ENCODE measurements at places on chromosomes 5 and 9.

- DNase-seq, result no peak
Measured at GRCh38 chr9:6680797-6681146, 35.2 kb upstream of the GLDC start.

GRCh38 chr5:119250946-119251901 lies 104.6 kb upstream of the TNFAIP8 start:
- DNase-seq, result no peak

- no peak for DNase-seq
Measured at GRCh38 chr9:8389531-8389930, 590.0 kb upstream of the DMAC1 start.

GRCh38 chr5:111469903-111470302 lies 42.4 kb downstream of the STARD4 start:
- no peak for DNase-seq

- no peak for DNase-seq
Measured at GRCh38 chr9:121930956-121931355, 162.2 kb downstream of the TTLL11 start.

DNA sequence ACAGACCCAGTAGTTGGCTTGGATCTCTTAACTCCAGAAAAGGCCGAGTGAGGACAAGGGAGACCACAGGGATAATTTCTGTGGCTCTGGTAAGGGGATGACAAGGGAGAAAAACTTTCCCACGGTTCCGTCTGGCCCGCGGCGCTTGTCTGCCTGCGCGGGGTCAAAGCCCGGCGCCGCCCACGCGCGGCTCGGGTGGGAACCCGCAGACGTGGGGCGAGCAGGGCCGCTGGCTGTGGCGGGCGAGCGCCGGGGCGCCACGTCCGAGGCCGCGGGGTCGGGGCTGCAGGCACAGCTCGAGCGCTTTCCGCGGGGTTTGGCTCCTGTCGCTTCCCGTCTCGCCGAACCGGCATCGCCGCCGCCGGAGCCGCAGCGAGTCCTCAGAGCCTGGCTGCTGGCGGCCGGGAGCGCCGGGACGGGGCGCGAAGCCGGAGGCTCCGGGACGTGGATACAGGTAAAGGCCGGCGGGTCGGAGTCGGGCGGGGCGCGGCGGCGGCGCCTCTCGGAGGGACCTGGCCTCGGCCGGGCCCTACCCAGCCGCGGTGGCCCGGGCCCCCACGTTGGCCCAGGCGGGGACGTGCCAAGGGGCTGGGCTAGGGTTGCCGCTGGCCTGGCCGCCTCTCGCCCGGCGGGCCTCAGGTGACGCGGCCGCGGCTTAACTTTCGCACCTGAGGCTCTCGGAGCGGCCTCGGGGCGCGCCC lies at the start of gene RNF180:
Gene RNF180, plus strand, starts transcription at position 344 of the 701 bp plus-strand sequence. CDS start 34,965 bp downstream, outside the sequence.
- no peak for DNase-seq

GRCh38 chr9:9790216-9790872 lies 822.5 kb downstream of the PTPRD start:
- DNase-seq, result peak; percentile 76

DNA sequence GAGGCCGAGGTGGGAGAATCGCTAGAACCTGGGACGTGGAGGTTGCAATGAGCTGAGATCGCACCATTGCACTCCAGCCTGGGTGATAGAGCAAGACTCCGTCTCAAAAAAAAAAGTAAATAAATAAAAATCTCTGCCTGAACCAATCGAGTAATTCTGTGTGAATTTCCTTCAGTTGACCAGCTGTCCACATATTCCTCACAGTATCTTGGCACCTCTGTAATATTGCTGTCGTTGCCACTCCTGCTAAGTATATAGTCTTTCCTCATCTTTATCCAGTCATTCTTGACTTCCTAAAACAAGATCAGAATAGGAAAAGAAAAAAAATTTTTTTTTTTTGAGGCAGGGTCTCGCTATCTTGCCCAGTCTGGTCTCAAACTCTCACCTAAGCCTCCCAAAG lies 29.9 kb downstream of the KDM3B start:
- DNase-seq, result no peak

DNA sequence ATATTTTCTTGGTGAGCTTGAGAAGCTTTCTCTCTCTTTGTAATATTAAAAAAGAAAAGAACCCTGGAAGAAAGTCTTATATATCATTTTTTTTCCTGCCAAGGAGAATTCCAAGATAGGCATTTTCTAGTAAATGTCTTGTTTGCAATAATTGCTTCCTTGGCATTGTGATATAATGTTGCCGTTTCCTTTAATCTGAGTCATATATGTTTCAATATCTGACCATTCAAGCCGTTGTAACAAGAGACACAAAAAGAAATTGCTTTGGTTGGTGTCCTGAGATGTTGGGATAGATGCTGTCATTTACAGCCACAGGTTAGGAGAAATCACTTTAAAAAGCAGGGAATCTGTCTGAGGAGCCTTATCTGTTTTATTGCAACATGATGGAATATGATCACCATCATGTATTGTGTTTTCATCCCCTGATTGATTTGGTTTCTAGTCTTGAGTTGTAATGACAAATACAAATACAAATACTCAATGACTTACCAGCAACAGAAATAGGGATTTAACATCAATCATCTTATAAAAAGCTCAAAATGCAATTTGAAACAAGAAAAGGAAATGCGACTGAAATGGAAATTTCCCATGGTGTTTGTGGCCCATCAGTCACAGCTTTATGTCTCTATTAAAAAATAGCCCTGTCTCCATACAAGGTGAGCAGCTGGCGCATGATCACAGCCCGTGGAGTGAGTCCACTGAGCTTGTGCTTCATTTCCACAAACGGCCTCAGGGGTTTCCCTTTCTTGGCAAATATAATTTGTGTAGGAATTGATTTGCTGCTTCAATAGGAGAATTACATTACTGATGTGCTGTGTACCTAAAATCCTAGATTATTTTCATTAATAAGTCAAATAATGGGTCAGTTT lies 250.1 kb upstream of the TRPC7 start:
- DNase-seq, result no peak

- no peak for DNase-seq
Measured at GRCh38 chr9:61673664-61674381, 484.0 kb downstream of the SPATA31A7 start.

- DNase-seq, result no peak
Measured at GRCh38 chr9:98038958-98039357, 17.6 kb upstream of the NANS start.

DNA sequence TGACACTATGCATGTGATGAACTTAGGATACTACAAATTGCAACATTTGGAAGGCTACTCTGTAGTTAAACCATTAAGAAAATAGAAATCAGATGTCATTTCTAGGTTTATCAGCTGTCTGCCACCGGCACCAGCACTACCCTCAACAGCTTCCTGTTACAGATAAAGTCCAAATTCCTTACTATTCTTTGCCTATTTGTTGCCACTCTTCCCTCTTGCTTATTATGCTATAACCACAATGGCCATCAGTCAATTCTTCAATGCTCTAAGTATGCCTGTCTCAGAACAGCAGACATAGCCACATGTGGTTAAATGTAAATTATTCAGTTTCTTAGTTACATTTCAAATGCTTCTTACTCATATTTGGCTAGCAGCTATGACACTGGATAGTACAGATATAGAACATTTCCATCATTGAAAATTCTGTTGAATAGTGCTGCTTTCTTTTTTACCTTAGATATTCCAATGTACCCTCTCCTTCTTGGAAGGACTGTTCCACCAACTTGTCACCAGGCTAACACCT lies 21.0 kb downstream of the DHX29 start:
- no peak for DNase-seq

DNA sequence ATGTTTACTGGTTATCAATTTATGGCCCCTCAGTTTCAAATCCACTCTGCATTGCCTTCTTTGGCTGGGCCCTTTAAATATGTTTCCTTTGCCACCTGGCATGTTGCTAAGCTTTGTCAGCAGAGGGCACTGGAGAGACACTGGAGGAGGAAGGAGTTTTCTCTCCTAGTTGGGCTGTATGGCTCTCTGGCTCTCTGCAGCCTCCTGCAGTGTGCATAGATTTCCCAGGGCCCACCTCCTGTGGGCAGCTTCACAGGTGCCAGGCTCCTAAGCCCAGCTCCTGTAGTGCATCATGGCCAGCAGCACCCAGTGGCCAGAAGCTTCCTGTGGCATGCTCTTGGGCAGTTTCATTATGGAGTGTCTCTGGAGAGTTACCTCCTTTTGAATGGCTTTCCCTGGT lies 23.3 kb downstream of the CAVIN4 start:
- DNase-seq, result no peak

DNA sequence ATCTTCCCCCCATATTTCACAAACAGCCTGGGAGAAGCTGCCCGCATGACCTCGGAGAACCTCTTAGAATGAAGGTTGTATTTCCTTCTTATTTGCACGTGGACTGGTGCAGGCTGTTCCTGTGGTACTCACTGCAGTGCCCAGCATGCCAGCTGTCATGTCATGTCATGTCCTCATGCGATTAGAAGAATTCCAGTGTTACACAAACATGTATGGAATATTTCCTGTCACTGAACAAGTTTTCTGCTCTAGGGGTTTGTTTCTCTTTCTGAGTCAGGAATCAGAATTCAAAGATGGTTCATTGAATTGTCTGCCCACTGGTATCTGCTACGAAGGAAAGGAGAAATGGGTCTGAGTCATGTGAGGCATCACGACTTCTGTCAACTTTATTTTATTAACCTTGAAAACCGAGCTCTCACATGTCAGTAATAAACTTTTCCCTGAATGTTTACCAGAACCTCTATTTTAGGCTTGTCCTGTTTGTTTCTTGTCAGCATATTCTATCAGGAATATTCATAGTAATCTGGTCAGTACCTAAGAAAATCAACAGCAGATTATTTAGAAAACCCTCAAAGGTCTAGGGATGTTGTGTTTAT lies 415.6 kb downstream of the GADD45G start:
- no peak for DNase-seq

- no peak for DNase-seq
Measured at GRCh38 chr9:99998266-99998665, 91.8 kb downstream of the STX17 start.

DNA sequence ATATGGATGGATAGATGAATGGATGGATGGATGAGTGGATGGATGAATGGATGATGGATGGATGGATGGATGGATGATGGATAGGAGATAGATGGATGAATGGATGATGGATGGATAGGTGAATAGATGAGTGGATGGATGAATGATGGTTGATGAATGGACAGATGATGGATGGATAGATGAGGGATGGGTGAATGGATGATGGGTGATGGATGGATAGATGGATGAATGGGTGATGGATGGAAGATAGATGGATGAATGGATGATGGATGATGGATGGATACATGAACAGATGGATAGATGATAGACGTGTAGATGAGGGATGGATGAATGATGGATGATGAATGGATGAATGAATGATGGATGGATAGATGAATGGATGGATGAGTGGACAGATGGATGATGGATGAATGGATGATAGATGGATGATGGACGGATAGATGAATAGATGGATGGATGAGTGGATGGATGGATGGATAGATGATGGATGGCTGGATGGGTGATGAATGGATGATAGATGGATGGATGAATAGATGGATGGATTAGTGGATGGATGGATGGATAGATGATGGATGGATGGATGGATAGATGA lies 53.8 kb downstream of the OLFM1 start:
- no peak for DNase-seq

DNA sequence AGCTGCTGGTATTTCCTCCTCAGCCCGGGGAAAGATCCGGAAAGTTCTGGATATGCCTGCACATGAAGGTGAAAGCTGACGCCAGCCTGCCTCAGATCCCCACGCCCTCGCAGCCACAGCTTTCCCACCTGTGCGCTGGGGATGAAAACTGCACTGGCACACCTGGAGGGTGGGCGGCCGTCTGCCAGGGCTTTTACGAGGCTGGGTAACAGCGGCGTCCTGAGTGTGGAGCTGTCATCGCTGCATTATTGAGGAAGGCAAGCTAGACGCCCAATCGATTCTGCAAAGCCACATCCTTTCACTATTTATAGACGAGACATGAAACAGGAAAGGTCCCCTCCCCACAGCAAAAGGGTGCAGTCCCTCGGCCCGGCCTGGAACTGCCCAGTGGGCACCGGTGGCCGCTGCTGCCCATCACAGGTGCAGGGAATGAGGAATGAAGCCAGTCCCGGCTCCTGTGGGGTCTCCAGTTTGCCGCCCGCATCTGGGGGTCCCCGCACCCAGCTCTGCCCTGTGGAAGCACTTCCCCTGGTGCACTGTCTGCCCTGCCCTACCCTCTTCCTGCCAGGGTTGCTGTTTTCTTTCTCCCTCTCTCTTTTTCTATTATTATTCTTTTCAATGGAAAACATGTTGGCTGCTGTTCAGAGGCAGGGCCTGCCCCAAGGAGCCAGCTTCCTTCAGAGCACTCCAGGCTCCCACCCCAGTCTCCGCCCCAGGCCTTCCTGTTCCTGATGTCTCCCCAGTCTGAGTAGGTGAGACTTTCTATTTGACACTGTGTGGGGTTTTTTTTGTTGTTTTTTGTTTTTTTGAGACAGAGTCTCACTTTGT lies 7.0 kb downstream of the NOTCH1 start:
- DNase-seq, result no peak

DNA sequence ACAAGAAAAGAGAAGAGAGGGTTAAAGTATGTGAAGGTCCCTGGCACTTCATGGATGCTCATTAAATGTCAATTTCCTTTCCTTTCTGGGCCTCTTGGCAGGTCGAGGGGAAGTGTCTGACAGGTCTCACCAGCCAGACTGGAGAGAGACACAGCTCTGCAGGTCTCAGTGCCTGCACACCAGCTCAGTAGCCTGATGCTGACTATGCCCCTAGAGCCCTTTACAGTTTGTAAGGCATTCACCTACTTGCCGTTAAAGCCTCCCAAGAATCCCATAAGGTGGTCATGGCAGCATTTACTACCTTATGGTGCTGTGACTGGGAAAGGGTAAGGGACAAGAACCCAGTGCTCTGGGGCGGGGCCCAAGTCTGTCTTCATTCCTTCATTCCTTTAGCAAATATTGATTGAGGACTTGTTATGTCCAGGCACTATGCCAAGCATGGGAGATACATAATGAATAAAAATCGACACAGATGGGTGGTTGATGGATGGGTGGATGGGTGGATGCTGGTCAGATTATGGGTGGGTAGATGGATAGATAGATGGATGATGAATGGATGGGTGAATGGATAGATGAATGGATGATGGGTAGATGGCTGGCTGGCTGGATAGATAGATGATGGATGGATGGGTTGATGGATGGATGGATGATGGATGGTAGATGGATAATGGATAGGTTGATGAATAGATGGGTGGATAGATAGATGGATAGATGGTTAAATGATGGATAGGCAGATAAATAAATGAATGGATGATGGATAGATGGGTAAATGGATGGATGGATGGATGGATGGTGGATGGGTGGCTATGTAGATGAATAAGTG lies 21.3 kb upstream of the KIF12 start:
- no peak for DNase-seq

GRCh38 chr9:120837921-120838320 lies 4.8 kb downstream of the PSMD5 start:
- no peak for DNase-seq

- DNase-seq, result no peak
Measured at GRCh38 chr9:37029776-37030610, 4.1 kb downstream of the PAX5 start.

DNA sequence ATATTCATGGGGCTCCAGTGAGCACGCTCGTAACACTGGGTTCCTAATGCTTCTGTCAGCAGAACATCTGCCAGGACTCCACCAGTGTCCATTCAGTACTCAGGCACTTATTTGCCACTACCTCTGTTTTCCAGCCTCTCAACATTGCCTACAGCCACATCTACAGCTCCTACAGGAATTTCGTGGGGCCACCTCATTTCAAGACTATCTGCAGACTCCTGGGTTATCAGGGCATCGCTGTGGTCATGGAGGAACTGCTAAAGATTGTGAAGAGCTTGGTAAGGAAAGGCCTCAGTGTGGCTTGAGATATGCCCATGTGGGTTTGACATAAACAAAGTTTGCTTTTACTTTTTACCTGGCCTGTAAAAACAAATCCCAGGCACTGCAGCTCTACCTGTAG lies 92.9 kb downstream of the CYFIP2 start:
- no peak for DNase-seq

- no peak for DNase-seq
Measured at GRCh38 chr5:80905405-80905804, 54.8 kb upstream of the RASGRF2 start.

Measured in NCI-H1436 treated with DMSO at 0.1 percent for 48 hours (cell line).